ENCODE measurements at places on chromosomes 1 and 21. TPM values are rescaled to one million over a fixed set of nuclear protein-coding genes. Genes with fewer than 3 reads are reported as not detected.

Gene PDZK1
- polyA plus RNA-seq = 0.15 TPM

Gene MAB21L3
- polyA plus RNA-seq = 0.34 TPM

Gene IRF6
- polyA plus RNA-seq = 0.94 TPM

Gene FCRL6
- polyA plus RNA-seq = not detected

Gene MIXL1
- polyA plus RNA-seq = 0.09 TPM

Gene ITPKB
- polyA plus RNA-seq = 1.4 TPM

Gene SH3D21
- 3.2 TPM for polyA plus RNA-seq

Gene SPRR2E
- polyA plus RNA-seq = not detected

Gene CRYAA
- not detected for polyA plus RNA-seq

Gene NEK7
- polyA plus RNA-seq = 428 TPM

Gene UTS2
- not detected for polyA plus RNA-seq

Gene PROX1
- 0.02 TPM for polyA plus RNA-seq

Gene PRR9
- polyA plus RNA-seq = not detected

Gene FMO1
- polyA plus RNA-seq = 2.0 TPM
